ENCODE measurements at places on chromosomes 2 and 18. TPM values are rescaled to one million over a fixed set of nuclear protein-coding genes. Genes with fewer than 3 reads are reported as not detected.

RAD51AP2 gene
- not detected for polyA plus RNA-seq

KRTCAP3 gene
- polyA plus RNA-seq, result not detected

GRCh38 chr2:228657807-228658402, 476.4 kb upstream of the SPHKAP start:
- no peak overlapping the region for H3K4me3 ChIP-seq
- H3K36me3 ChIP-seq, result no peaks in the 10 kb centered on the region
- no peaks in the 10 kb centered on the region for H3K4me1 ChIP-seq
- no peaks in the 10 kb centered on the region for H3K27me3 ChIP-seq
- DNase-seq, result no peak
- no peak overlapping the region for H3K27ac ChIP-seq

DNA sequence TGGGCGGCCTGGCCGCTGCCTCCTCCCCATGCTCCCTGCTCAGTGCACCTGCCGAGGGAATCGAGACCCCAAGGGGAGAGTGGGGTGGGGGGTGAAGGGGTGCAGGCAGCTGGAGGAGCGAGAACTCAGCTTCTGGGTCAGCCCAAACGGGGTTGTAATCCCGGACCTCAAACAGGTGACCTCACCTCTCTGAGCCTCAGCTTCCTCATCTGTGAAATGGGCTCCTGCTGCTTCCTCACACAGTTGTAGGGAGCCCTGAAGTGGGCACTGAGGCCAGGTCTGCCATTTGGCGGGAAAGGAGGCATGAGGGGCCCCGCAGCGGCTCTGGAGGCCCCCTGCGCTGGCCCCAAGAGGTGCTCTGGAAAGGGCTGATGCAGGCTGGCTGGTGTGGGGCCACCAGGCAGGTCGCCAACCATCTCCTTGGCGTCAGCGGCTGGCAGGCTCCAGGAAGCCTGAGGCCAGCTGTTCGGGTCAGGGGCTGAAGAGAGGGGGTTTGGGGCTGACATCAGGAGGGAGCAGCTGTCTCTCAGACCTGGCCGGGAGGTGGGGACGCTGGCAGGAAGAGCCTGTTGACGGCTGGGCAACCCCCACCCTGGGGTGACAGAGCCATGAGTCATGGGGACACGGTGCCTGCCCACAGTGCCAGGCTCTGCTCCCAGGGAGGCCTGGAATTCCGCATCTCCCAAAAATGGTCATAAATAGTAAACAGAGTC, 4.9 kb downstream of the KLHL30 start:
- peaks cover 11% of the 10 kb centered on the region for H3K4me1 ChIP-seq
- no peak for DNase-seq
- H3K27me3 ChIP-seq, result peaks cover 3% of the 10 kb centered on the region
- no peak overlapping the region for H3K27ac ChIP-seq

- no peak for DNase-seq
- peaks cover 9% of the 10 kb centered on the region for H3K27me3 ChIP-seq
- no peak overlapping the region for H3K4me3 ChIP-seq
- no peaks in the 10 kb centered on the region for H3K36me3 ChIP-seq
- peaks cover 9% of the 10 kb centered on the region for H3K4me1 ChIP-seq
These were observed 61.1 kb downstream of the GATA6 start for GRCh38 chr18:22230471-22230945.

GRCh38 chr2:28165087-28165635, 227.5 kb upstream of the FOSL2 start:
- H3K4me1 ChIP-seq, result peaks cover 1% of the 10 kb centered on the region
- no peaks in the 10 kb centered on the region for H3K36me3 ChIP-seq
- no peak overlapping the region for H3K27ac ChIP-seq
- no peak for DNase-seq
- no peaks in the 10 kb centered on the region for H3K27me3 ChIP-seq
- no peak overlapping the region for H3K4me3 ChIP-seq

- no peak overlapping the region for H3K27ac ChIP-seq
- H3K27me3 ChIP-seq, result peaks cover 2% of the 10 kb centered on the region
- no peaks in the 10 kb centered on the region for H3K36me3 ChIP-seq
- DNase-seq, result no peak
- no peak overlapping the region for H3K4me3 ChIP-seq
These were observed 103.2 kb downstream of the PIEZO2 start for GRCh38 chr18:11046140-11046539.

DNA sequence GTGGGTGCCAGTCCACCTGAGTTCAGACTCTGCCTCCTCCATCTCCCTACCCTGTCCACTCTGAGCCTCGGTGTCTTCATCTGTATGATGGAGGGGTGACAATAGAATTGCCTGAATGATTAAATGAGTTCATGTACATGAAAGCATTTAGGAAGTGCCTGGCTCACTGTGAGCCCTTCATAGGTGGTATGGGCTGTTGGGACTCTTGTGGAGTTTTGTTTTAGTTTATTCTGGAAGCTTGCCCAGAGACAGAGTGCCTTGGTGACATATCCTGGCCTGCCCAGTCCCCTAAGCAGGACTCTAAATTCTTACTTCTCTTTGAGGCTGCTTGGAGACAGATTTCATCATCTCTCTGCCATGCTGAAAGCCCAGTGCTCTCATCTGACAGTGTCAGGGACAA, 24.5 kb upstream of the GIGYF2 start:
- H3K27me3 ChIP-seq, result peaks cover 6% of the 10 kb centered on the region
- H3K4me1 ChIP-seq, result peaks cover 3% of the 10 kb centered on the region
- H3K27ac ChIP-seq, result no peak overlapping the region
- DNase-seq, result no peak
- H3K4me3 ChIP-seq, result no peak overlapping the region
- no peaks in the 10 kb centered on the region for H3K36me3 ChIP-seq

- DNase-seq, result no peak
- no peaks in the 10 kb centered on the region for H3K4me1 ChIP-seq
- peaks cover 5% of the 10 kb centered on the region for H3K27me3 ChIP-seq
These were observed 48.8 kb downstream of the TWIST2 start for GRCh38 chr2:238896641-238897040.

GRCh38 chr18:46789088-46789487, 32.2 kb upstream of the ST8SIA5 start:
- no peaks in the 10 kb centered on the region for H3K4me1 ChIP-seq
- peaks cover 3% of the 10 kb centered on the region for H3K27me3 ChIP-seq
- no peak overlapping the region for H3K27ac ChIP-seq
- no peaks in the 10 kb centered on the region for H3K36me3 ChIP-seq
- no peak for DNase-seq
- H3K4me3 ChIP-seq, result no peak overlapping the region

- peaks cover 39% of the 10 kb centered on the region for H3K36me3 ChIP-seq
- no peak overlapping the region for H3K4me3 ChIP-seq
- H3K4me1 ChIP-seq, result no peaks in the 10 kb centered on the region
- H3K27me3 ChIP-seq, result peaks cover 2% of the 10 kb centered on the region
These were observed 121.6 kb downstream of the GALNT1 start for GRCh38 chr18:35703043-35703688.

Measured in immature natural killer cell (primary cell).